ENCODE measurements at places on chromosomes 1 and 21.
A peak's percentile ranks its signal among the peaks of the same experiment; 100 is the strongest.

DNA sequence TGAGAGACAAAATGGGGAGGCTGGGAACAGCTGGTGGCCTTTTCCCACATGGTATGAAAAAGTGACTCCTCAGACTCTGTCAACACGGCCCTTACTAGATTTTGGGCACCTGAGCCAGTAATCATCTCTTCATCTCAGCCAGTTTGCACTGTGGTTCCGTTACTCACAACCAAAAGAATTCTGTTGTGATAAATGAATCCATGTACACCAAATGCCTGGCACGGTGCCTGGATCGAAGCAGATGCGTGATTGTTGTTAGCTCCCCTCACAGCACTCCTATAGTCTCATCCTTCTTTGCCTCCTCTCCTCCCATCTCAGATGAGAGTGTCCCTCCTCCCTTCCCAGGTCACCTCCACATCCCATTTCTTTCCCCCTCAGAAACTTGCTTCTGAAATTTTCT lies 57.9 kb upstream of the GJB5 start:
- peak; percentile 57 for DNase-seq

DNA sequence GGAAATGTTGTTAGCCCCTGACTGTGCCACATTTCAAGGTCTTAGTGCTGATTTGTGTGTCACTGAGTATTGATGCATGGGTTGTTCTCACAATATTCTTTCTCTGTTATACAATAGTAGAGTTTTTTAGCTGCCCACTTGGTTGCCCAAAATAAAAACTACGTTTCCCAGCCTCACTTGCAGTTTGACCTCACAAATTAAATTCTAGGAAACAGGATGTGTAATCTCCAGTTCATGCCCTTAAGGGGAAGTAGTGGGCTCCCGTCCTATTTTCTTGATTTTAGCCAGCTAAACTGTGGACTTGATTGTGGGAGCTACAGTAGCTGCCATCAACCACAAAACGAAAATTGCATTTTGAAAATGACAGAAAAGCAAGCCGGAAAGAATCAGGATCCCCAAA lies 27.3 kb upstream of the LAMC1 start:
- DNase-seq: peak; percentile 30

DNA sequence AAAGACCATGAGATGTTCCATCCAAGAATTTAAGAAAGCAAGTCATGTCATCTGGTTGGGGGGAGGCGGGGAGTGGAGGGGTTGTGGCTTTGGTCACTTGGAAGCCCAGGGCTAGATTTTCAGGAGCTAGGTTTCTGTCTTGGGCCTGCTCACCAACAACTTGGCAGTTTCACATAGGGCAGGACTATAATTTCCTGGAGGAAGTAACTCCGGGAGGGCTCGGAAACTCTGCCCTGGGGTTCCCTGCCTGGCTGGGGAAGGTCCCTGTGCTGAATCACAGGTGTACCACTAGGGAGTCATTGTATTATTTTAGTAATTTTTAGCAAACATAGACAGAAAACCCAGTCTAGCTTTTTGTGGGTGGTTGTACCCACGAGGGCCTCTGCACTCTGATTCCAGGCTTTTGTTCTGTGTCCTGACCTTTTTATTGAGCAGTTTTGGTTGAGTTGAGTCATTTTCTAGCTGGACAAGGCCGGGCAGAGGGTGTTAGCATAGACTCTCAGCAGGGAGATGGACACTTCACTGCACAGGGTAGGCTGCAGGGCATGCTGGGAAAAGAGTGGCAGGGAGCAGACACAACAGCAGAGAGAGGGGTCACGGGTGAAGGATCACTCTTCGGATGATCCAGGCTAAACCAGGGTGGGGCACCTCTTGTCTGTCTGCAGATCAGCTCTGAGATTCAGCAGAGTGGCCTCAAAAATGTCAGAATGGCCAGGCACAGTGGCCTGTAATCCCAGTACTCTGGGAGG lies 144.7 kb downstream of the GRIK3 start:
- DNase-seq: no peak

- no peak for DNase-seq
These were observed 133.9 kb upstream of the IGSF21 start for GRCh38 chr1:17973694-17974093.

- no peak for DNase-seq
These were observed 63.7 kb downstream of the CNST start for GRCh38 chr1:246629976-246630375.

DNA sequence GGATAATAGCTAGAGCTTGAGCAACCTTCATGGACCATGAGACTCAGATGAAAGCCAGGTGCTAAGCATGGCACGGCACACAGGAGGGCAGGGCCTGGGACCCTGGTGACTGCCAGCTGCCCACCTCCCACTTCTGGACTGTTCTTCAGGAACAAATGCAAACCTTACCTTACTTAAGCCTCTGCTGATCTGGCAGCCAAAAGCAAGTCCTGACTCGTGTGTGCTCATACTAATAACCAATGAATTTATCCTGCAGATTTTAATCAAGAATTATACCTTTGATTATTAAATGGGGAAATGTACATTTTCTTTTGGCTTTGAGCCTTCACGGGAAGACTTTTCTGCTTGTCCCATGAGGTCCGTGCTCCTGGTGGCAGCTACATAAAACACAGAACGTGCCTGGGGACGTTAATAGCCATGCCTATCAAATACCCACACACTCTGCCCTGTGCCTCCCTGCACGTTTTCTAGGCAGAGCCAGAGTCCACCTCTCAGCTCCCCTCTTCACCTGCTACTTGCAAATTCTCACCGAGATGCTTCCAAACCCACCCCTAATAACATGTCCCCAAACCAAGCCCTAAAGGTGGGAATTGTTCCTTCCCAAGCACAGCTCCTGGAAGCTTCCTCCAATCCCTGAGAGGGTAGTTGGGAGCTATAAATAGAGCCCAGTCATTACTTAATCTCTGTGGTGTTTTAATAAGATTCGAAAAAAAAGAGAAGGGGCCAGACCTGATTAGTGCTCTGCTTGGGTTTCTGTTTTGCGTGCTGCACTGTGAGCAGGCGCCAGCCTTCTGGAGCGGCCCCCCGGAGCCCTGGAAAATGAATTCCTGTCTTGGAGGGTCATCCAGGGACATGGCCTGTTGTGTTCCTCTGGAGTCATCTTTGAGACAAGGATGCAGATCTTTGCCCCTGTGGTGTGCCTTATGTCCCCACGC lies 33.5 kb downstream of the SLC1A7 start:
- peak; percentile 48 for DNase-seq

GRCh38 chr1:156533568-156534220 lies 33.1 kb upstream of the MEF2D start:
- no peak for DNase-seq

GRCh38 chr1:218444588-218444987 lies 99.5 kb downstream of the TGFB2 start:
- no peak for DNase-seq

DNA sequence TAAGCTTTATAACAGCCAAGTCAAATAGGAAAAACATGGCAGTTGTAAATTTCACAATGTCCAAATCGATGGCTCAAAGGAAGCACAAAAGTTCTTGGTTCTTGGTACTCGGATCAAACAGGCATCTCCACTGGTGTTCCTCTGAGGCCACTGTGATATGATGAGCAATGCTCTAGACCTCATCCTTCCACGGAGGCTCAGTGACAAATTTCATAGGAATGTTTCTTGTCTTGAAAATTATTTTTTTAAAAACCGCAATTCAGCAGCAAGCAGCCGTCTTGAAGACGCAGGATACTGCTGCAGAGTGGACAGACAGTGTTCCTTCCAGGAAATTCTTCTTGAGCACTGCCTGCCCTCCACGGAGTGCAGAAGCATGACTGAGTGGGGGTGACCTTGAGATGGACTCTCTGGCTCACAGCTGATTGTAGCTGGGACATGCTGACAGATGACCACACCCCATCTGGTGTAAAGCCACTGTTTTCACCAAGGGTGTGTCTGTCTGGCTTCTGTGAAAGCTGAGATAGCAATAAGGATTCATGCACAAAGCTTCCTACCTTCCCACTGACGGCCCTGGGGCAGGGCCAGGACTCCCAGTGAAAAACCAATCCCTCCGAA lies 61.9 kb downstream of the TIAM1 start:
- DNase-seq: peak; percentile 88

DNA sequence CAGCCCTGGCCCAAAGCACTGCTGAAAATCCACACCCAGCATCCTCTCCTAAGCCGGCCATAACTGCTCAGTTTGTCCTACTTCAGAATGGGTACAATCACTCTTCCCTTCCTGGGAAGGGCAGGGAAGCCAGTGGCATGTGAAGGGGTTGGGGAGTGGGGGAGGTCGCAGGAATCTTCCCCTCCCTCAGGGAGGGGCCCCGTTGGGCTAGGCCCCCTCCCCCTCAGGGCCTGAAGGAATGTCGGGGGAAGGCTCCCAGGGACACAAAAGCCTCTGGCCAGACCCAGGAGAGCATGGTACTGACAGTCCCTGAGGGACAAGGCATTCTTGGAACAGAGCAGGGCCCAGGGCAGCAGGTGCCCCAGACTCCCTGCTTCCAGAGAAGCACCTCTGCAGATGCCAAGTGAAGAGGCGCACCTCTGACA lies 1.2 kb downstream of the ELOVL1 start:
- DNase-seq: no peak

- no peak for DNase-seq
These were observed 52.0 kb downstream of the SLX9 start for GRCh38 chr21:44991538-44992483.

- no peak for DNase-seq
These were observed 46.9 kb upstream of the ADARB1 start for GRCh38 chr21:45027241-45028196.

- peak; percentile 52 for DNase-seq
These were observed 15.0 kb upstream of the TGFB2 start for GRCh38 chr1:218330043-218330623.

DNA sequence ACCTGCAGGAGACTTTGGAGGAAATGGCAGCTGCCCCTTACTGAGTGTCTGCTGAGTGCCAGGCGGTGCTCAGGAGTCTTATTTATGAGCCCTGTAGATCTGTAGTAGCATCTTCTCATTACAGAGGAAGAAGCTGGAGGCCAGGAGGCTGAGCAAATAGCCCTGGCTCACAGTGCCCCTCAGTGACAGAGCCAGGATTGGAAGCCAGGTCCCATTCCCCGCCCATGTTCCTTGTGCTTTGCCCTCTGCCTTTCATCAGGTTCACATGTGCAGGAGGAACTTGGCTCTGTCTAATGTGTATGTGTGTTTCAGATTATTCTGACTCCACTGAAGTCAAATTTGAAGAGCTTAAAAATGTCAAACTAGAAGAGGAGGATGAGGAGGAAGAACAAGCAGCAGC lies 21.2 kb downstream of the KDM4A start:
- no peak for DNase-seq

DNA sequence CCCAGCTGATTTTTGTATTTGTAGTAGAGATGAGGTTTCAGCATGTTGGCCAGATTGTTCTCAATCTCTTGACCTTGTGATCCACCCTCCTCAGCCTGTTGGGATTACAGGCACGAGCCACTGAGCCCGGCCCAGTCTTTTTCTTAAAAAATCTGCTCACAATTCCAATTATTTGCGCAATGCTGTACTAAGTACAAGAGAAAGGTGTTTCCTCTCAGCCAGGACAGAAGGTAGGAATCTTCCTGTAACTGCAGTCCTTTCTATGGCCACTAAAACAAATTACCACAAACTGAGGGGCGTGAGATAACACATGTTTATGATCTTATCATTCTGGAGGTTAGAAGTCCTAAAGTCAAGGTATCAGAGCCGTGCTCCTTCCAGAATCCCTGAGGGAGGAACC lies 6.9 kb upstream of the CBR3 start:
- DNase-seq: peak; percentile 36

DNA sequence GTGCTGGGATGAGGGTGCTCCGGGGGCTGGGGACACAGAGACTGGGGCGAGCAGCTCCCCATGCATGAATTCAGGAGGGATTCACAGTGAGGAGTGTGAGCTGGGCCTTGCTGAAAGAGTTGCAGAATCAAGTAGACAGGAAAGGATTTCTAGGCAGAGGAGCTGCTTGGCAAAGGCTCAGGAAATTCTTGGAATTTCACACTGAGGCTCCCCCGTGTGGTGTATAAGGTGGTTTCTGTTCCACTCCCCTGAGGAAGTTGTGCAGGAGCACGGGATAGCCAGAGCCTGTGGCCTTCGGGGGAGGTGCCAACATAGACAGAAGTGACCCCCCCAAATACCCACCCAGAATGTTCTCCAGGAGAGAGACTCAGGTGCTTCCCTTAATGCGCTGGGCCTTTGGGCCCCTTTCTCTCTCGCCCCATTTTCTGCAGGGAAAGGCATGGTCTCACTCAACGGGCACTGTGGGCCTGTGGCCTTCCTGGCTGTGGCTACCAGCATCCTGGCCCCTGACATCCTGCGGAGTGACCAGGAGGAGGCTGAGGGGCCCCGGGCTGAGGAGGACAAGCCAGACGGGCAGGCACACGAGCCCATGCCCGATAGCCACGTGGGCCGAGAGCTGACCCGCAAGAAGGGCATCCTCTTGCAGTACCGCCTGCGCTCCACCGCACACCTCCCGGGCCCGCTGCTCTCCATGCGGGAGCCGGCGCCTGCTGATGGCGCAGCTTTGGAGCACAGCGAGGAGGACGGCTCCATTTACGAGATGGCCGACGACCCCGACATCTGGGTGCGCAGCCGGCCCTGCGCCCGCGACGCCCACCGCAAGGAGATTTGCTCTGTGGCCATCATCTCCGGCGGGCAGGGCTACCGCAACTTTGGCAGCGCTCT lies 58.5 kb upstream of the ACTL8 start:
- DNase-seq: peak; percentile 67

DNA sequence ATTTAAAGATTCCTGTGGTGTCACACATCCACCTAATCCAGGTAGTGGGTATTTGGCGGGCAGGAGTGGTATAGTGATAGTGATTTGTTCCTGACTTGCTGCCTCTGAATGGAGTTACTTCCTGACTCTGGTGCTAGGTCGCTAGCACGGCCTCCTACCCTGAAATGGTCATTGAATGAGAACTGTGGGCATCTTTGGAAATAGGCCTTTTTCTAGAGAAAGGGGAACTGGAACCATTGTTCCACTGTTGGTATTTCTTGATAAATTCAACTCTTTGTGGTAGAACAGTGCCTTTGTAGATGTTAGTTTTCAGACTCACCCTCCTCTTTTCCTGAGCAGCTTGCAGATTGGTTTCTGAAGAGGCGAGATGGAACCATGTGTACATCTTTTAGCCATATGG lies 1.5 kb downstream of the QSOX1 start:
- no peak for DNase-seq

DNA sequence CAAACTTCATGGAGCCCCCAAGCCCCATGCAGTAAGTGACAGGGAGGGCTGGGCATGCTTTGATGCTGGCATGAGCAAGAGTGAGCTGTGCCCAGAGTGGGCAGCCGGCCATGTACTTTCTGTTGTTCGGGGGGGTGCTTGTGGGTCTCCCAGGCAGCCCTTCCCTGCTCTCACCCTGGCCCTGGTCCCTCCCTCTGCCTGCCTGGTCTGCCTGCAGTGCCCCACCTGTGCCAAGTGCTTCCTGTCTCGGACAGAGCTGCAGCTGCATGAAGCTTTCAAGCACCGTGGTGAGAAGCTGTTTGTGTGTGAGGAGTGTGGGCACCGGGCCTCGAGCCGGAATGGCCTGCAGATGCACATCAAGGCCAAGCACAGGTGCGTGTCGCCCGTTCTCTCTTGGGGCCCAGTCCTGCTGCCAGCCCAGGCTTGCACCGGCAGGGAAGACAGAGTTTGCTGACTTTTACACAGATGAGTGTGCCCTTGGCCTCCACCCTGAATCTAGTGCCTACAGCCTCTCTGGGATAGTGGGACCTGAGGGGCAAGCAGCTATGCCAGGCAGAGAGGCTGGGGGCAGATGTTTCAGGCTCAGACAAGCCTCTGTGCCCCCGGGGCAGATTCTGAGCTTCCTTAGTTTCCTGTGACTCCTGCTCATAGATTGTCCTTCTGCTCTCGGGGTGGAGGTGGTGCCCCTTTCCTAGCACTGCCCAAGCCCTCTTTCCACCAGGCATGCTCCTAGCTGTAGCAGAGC lies 7.6 kb downstream of the ZBTB48 start:
- no peak for DNase-seq

GRCh38 chr1:24890887-24891286 lies 39.2 kb downstream of the RUNX3 start:
- DNase-seq: no peak

Data from M059J (cell line).